ENCODE measurements at places on chromosomes 3 and 15.

DNA sequence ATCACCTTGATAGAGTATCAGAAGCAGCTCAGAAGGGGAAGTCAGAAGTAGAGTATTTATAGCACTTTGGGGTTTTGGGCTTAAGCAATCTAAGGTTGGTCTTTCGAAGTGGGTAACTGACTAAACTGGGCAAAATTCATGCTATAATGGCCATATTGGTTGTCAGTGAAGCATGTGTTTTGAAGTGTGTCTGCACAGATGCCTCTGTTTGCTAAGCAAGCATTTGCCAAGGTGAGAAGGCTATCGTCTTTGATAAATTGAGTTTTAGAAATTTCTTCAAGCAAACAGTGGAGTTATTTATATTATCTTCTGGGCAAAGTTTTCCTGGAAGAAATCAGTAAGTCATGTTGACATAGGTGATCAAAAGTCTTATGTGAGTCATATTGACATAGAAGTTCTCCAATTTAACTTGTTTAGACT lies 412.8 kb upstream of the TGFBR2 start:
- no peak for DNase-seq

DNA sequence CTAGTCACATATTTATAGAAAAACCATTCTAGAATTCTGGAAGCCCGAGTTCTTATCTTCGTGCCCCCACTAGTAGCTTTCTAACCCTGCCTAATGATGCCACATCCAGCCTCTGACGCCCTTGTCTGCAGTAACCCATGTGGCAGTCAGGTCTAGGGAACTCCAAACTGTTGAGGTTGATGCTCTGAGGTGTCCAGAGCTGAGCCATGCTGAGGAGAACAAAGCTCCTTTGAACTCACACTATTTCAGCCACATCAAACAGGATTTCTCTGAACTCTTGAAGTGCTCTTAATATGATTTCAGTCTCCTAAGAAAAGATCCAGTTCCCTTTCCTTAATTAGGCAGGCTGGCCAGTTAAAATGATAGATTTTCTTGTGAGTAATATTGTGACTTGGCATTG lies 150.5 kb upstream of the ST8SIA2 start:
- no peak for DNase-seq

- no peak for DNase-seq
Measured at GRCh38 chr3:21744793-21745192, 6.2 kb downstream of the ZNF385D start.

DNA sequence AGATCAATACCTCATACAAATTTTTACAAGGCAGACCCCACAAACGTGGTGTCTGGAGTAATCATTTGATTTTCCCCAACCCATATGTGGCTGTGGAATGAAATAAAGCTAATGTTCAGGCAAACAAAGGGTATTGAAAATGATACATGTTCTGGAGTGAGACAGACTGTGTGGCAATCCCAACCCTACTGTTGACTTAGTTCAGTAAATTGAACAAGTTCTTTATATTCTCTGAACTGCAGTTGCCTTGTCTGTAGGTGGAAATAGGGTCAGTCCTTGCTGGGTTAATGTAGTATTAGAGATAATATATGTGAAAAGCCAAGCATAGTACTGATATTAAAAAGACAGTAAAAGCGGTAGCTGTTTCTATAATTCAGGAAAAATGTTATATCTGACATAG lies 69.0 kb downstream of the GRM7 start:
- no peak for DNase-seq

GRCh38 chr3:119338754-119339153 lies 44.6 kb downstream of the ARHGAP31 start:
- DNase-seq = no peak

- DNase-seq = no peak
Measured at GRCh38 chr3:37861620-37862041, at the start of gene CTDSPL. TSS of gene CTDSPL (plus strand) at chr3:37861880. CDS start at chr3:37862200, 320 bp downstream.

- DNase-seq = no peak
Measured at GRCh38 chr3:125125821-125126245, 70.0 kb upstream of the HEG1 start.

GRCh38 chr3:26657348-26657976 lies 34.9 kb downstream of the LRRC3B start:
- DNase-seq = no peak

DNA sequence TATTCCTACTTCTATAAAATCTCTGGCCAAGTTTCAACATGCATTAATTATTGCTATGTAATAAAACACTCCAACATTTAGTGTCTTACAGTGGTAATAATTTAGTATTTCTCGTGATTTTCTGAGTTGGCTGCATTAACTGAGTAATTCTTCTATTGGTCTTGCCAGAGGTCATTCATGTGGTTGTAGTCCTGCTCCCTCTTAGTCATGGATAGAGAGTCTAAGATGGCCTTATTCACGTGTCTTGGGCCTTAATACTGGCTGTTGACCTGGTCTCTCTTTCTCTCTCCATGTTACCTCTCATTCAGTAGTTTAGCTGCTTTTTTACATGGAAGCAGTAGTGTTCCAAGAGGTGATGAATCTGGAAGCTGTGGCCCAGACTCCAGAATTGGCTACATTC lies 140.1 kb upstream of the ZBTB20 start:
- DNase-seq = no peak

DNA sequence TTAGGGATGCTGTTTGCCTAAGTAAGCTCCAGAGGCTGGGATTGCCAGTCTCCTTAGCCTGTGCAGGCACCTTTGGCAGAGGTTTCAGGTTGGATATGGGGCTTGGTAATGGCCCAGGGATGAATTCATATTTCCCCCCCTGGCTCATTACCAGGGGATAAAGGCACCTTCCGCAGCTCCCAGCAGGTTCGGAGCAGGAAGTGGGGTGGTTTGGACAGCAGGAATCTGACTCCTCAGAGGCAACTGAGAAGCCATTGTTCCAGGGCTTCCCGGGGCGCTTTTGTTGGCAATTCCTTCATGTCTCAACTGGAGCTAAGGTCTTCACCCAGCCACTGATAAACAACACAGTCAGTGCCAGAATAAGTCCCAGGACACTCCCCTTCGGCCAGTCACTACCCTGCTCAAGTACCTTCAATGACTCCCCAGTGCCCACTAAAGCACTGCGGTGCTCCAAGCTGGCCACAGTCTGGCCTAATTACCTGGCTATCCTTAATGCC lies 85.3 kb upstream of the SLC6A6 start:
- no peak for DNase-seq

GRCh38 chr3:101351829-101352228 lies 31.5 kb upstream of the IMPG2 start:
- no peak for DNase-seq

GRCh38 chr15:65029736-65030208 lies 333 bp upstream of the MTFMT start:
- DNase-seq = no peak

- no peak for DNase-seq
Measured at GRCh38 chr3:25589783-25590258, 74.9 kb downstream of the TOP2B start.

- no peak for DNase-seq
Measured at GRCh38 chr3:16286751-16287543, 21.9 kb downstream of the OXNAD1 start.

- no peak for DNase-seq
Measured at GRCh38 chr3:165642761-165643420, 194.3 kb downstream of the BCHE start.

DNA sequence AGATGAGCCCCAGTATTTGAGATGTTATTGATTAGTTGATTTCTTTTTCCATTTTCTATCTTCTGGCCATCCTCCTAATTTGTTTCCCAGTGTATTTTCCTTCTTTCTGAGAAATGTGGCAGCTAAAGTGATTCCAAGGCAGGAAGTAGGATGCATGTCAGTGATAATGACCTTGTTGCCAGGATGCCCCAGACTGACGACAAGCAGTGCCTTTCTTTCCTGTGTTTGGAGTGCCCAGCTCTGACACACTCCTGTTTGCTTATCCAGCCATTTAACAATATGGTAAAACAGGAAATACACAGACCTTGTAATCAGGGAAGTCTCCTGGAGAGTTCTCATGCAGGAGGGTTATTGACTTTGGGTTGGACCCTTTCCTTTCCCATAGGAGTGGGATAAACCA lies 20.4 kb downstream of the TMOD2 start:
- no peak for DNase-seq

DNA sequence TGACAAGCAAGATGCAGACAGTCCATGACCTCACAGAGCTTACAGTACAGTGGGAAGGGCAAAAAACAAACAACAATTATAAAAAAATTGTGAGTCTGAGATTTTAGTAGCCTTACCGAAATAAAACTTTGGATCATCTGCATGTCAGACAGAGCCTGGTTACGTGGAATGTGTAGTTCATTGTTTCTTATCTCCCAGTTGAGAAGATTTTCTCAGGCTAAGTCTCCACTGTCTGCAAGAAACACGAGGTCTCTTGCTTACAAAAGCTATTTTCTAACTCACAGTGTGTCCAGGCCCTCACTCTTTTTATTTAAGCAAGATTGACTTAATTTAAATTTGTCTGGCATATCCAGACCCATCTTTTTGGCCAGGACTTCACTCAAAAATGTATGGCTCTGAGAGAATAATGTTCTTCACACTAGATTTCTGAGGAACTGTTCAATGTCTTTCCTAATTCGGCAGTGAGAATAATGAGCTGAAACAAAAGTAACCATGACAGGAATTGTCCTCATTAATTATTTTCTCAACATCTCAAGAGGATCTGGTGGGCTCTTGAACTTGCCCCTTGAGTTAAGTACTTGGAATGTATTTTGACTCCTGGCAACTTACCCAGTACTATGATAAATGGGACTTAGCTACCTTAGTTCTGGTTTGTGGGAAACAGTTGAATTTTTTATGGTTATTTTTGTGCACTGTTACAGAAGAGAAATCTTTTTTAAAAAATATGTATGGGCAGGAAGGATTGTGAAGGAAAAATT lies 265.1 kb upstream of the COL8A1 start:
- no peak for DNase-seq

DNA sequence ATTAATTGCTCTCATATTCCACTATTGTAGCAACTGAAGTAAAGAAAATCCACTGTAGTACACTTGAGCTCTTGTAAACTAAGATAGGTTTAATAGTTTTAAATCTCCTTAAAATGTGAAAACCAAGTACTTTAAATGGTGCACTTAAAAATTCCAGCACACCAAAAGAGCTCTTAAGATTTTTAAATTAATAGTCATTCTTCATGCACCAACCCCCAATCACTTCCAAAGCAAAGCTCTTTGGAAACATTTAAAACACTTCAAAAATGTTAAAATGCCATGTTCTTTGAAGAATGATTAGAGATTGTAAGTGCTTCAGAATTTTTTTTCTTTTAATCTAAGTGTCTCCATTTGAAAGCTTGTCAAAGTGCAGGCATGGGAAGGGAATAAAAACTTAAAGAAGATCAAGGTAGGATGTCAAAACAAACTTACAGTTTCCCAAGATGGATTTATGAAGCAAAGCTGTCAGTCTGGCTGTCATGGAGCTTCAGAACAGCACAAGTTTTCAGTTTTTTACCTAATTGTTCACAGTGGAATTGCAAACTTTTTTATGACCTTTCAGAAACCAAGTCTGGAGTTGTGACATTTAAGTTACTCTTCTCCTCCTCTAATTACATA lies 84.3 kb downstream of the ARPP21 start:
- DNase-seq = no peak

- DNase-seq = no peak
Measured at GRCh38 chr3:13332158-13332557, 88.0 kb downstream of the NUP210 start.

- DNase-seq = peak; percentile 8
Measured at GRCh38 chr3:187802928-187803259, 57.6 kb upstream of the BCL6 start.

DNA sequence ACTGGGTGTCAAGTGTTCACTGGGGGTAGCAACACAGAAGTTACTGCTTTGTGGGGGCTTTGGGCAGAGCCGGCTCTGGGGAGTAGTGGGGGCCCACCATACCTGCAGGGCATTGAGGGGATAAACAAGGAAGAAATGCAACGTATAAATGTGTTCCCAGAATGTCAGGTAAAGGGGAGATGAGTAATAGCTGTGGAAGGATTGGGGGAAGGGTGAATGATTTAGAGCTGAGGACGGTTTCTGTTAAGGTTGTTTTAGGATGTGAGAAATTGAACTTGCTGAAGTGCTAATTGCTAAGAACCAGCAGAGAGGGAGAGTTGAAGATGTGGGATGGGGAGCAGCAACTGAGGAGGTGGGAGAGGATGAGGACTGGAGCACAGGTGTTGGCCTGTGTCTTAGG lies 10.7 kb downstream of the SCG5 start:
- no peak for DNase-seq

GRCh38 chr3:144119633-144120032 lies 148.0 kb downstream of the DIPK2A start:
- DNase-seq = no peak

DNA sequence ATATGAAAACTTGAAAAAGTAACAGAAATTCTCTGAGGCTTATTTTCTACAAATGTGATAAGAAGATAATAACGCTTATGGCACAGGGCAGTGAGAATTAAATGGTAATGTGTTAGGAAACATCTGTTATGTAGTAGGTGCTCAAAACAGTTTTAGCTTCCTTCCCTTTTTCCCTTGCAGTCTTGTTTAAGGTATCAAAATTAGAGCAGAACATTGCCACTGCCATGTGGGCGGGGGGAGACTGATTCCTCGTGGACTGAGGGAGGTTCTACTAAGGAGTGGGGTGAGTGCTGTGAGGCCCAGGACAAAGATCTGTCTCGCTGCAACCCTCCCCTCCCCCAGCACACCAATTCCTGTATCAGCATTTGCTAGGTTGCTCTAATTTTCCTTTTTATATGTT lies 702.4 kb downstream of the TUSC7 start:
- no peak for DNase-seq

GRCh38 chr3:157465741-157466140 lies 29.1 kb downstream of the PTX3 start:
- DNase-seq = no peak

- no peak for DNase-seq
Measured at GRCh38 chr3:155602307-155602706, 142.6 kb downstream of the PLCH1 start.

DNA sequence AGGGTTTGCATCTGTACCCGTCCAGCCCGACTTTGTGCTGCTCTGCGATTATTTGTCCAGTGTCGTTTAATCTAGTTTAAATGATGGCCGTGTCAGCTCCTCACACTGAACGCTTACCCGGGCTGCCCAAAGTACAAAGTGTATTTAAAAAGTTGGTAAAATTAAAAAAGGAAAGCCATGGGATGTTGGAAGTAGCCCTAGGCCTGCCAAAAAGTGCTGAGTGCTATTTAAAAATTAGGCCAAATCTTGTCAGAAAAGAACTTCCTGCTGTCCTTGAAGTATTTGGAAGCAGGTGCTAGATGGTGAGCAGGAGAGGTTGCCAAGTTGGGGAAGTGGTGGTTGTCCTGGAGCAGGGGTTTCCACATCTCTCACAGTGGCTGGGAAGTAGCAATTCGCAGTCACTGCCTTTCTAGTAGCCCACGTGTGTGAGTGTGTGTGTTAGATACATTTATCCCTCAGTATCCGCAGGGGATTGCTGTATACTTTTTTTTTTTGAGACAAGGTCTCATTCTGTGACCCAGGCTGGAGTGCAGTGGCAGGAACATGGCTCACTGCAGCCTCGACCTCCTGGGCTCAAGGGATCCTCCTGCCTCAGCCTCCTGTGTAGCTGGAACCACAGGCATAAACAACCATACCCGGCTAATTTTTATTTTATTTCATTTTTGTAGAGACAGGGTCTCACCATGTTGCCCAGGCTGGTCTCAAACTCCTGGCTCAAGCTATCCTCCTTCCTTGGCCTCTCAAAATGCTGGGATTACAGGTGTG lies 664 bp downstream of the PPCDC start:
- no peak for DNase-seq

- no peak for DNase-seq
Measured at GRCh38 chr15:28917791-28918140, 32.0 kb downstream of the APBA2 start.

GRCh38 chr3:30518872-30519271 lies 87.5 kb upstream of the TGFBR2 start:
- DNase-seq = no peak

All from effector CD4-positive, alpha-beta T cell (primary cell).